Activated CD4-positive, CD25-positive, alpha-beta regulatory T cell (primary cell): ENCODE measurements at places on chromosomes 13 and 19.

- no peak for DNase-seq
Measured at GRCh38 chr13:46745706-46746105, 51.3 kb downstream of the ESD start.

DNA sequence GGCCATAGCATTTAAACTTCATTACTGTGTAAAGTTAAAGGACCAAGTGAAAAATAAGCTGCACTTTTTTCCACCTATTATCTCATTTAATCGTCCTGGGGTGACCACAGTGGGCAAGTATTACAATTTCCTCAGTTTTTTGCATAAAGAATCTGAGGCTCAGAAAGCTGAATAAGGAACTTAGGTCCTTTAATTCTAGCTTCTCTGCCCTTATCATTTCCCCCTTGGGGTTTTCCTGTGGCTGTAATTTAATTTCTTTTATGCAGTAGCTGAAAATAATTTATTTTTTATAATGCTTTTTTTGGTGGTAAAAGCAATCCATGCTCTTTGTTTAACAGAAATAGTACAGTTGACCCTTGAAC lies 59.8 kb upstream of the RCBTB2 start:
- DNase-seq = no peak

- DNase-seq = no peak
Measured at GRCh38 chr13:33842207-33842606, 24.3 kb downstream of the RFC3 start.

DNA sequence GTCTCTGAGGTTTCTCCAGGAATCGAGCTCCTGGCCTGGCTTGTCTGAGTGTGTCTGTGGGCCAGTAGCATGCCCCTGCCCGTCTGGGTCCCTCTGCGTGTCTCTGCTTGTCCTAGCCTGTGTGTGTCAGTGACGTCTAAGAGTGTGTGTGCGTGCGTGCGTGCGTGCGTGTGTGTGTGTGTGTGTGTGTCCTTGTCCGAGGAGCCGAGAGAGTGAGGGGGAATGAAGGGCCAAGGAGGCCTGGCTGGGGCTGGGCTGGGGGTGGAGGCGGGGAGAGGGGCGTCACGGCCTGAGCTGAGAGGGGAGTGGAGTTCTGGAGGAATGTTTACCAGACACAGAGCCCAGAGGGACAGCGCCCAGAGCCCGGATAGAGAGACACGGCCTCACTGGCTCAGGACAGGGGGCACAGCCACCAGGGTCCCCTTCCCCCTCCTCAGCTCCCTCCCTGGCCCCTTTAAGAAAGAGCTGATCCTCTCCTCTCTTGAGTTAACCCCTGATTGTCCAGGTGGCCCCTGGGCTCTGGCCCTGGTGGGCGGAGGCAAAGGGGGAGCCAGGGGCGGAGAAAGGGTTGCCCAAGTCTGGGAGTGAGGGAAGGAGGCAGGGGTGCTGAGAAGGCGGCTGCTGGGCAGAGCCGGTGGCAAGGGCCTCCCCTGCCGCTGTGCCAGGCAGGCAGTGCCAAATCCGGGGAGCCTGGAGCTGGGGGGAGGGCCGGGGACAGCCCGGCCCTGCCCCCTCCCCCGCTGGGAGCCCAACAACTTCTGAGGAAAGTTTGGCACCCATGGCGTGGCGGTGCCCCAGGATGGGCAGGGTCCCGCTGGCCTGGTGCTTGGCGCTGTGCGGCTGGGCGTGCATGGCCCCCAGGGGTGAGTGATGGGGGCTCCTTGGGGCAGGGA lies at the start of gene AXL:
Gene AXL, plus strand, starts transcription at position 609 of the 893 bp plus-strand sequence. Its CDS starts 170 bp downstream, at position 779.
- no peak for DNase-seq

DNA sequence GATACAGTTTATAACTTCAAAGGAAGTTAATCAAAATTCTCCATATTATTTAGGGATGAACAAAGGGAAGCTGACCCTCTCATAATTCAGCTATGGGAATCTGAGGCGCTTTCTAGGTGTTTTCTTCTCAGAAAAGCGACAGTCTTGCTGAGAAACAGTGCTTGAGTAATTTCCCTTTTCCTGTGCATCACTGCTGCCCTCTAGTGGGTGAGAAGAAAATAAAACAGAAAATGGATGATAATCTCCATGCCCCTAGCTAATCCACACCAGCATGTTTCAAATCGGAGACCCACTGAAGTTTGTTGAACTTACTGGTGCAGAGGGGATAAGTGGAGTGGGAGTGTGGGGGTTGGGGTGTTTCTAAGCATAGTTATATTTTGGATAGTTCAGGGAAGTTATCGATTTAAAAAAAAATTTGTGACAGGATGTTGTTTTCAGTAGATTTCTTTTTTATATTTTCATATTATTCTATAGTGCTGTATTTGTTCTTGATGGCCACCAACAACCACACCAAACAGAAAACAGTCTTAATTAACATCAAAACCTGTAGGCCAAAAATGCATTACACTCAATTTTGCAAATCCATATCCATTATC lies 21.4 kb downstream of the LCP1 start:
- DNase-seq = no peak

- no peak for DNase-seq
Measured at GRCh38 chr13:110173247-110173818, 133.6 kb downstream of the COL4A1 start.

DNA sequence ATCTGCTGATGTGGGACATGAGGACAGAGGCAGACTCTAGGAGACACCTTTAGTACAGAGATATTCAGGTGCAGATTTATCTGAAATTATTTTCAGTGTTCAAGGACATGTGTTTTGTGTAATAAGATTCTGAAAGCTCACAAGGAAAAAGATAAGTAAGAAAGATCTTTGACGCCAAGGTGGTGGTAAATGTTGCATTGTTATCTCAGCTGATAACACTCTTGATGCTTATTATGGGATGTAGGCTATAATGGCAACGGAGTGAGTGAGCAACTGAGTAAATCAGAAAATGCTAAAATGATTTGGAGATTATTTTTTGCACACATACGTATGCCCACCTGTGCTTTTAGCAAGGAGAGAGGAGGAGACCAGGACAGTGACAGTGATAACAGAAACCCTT lies 510.9 kb downstream of the KLF12 start:
- DNase-seq = no peak

GRCh38 chr13:97141564-97142005 lies 80.5 kb upstream of the MBNL2 start:
- no peak for DNase-seq

DNA sequence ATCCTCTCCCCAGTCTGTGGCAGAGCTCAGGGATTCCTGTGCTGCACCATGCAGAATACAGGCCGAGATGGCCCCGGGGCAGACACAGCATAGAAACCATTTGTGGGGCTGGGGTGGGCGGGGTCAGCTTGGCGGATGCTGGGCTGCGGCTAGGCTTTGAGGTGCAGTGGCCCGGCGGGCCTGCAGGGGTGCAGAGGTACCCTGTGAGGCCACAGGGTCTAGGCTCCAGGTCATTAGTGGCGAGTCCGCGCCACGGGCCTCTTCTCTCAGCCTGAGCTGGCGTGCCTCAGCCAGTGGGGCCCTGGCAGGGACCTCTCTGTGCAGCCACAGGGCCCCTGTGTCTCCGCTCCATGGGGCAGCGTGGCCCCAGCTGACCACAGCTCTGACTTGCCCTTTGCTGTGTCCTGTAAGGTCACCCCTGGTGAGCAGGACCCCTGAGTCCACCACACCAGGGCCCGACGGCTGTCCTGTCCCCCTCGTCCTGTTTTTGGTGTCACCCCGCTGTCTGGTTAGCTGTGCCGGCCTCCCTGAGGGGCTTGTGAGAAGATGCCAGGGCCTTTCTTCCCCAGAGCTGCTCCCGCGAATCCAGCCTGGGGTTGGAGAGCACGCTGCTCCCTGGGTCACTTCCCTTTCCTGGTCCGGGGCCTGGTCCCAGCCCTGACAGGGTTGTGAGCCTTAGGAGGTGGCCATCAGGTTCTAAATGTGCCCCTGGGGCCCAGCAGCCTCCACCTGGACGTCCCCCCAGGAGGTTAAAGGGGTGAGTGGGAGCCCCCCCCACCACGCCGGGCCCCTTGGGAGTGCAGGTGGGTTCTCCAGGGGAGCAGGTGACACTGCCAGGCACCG lies 12.1 kb downstream of the KDM4B start:
- no peak for DNase-seq

DNA sequence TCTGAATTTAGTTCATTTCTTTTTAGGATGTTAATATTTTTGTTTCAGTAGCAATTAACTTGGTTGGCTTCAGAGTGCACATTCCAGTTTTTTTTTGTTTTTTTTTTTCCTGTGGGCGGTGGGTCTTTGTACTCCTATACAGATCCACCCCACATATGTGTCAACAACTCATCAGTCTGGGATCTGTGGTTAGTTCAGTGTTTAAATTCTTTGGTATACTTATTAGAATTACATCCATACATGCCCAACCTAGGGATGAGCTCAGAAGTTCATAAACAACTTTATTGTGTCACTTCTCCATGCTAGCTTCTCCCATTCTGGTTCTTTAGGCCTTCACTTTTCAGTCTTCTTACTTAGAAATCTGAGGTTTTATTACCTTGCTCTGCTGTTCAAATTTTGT lies 50.9 kb downstream of the PCCA start:
- DNase-seq = no peak

DNA sequence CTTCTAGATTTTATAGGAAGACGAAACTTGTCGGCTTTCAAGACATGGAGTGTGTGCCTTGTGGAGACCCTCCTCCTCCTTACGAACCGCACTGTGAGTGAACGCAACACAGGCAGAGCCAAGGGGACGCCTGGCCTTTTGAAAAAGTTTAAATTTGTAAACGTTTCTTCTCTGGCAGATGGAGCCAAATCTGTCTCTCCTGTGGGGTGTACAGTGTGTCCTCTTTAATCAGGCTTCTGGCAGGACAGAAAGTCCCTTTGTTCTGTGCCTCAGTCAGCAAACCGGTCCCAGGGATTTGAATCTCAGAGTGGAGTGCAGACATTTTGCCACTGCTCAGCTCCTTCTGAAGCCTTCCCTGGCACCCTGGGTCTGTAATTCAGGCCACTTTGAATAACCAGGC lies 56.5 kb downstream of the TNFRSF19 start:
- no peak for DNase-seq

GRCh38 chr19:1513499-1514294 lies 878 bp upstream of the ADAMTSL5 start:
- peak; percentile 69 for DNase-seq

DNA sequence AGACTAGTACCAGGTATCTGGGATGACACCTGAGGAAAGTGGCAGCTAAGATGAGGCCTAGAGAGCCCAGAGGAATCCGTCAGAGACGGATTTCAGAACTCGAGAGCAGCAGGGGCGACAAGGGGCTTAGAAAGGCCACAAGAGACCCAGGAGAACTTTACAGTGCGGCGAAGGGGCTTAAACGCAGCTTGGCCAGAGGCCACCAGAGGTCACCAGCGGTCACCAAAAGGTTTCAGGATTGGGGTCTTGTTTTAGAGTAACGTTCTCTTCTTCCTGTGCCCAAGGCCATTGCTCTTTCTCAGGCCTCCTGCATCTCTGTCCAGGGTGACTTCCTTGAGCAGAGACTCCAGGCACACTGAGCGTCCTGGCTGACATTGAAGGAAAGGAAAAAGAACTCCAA lies 2.2 kb downstream of the ZSCAN22 start:
- DNase-seq = no peak

DNA sequence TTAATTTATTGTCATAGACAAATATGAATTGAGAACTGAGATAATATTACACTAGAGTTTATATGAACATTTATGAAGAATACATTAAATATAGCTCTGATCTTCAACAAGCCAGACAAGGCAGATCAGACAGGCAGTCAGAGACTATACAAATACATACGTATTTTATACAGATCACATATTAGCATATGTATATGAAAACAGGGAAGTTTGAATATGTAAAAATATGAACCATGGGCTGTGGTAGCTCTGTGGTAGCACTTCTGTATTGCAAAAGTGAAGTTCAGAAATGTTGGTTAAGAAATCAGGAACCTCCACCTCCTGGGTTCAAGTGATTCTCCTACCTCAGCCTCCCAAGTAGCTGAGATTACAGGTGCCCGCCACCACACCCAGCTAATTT lies 20.7 kb downstream of the GPR180 start:
- no peak for DNase-seq

DNA sequence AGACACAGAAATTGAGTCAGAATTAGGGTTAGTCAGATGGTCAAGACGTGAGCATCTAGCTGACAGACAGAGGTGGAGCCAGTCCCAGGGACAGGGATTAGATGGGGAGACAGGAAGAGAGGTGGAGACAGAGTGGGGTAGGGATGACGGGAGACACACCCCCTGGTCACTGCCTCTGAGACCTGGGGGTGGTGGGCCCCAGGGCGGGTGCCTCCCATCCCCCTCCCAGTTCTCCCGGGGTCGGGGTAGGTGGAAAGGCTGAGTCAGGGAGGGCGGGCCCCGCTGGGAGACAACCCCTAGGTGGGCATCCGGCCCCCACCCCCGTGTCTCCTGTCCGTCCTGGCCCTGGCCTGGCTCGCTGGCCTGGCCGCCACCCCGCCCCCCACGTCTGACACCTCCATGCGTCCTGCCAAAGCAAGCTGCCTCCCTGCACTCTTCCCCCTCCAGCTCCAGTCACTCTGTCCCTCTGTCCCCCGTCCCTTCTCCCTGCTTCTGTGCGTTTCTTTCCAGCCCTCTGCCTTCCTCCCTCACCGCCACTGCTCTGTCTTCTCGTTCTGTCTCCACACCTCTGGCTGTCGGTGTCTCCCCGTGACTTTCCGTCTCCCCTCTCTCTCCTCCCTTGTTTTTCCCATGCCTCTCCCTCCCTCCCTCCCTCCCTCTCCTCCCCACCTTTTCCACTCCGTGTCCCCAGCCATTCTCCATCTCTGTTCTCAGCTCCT lies 15.1 kb downstream of the CCDC97 start:
- no peak for DNase-seq

DNA sequence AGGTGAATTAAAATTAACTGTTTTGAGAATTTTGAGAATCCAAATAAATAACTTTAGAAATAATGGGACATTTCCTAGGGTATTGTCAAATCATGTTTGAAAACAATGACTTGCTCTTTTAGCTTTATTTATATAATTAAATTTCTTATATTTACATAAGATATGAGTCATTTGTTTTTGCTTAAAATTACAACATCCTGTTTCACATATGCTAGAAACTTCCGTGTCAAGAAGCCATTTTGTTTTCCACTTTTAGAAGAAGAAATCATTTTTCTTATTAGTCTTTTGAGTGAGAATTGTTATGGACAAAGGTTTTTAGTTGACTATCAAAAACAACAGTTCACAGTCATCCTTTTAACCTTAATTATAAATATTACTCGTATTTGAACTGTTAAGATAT lies 48.2 kb downstream of the DPY19L3 start:
- DNase-seq = no peak

GRCh38 chr13:42401376-42401775 lies 129.4 kb downstream of the AKAP11 start:
- DNase-seq = no peak
